Activated T-cell treated with anti-CD3 and anti-CD28 coated beads for 4 hours (primary cell): ENCODE measurements at places on chromosomes 12 and 14.

GRCh38 chr14:90820958-90821357 is 4.7 kb upstream of the TTC7B start:
- peak; percentile 58 for DNase-seq

GRCh38 chr12:92739113-92739512 is 36.3 kb downstream of the PLEKHG7 start:
- DNase-seq = no peak

GRCh38 chr12:52555577-52555976 is 2.6 kb upstream of the KRT71 start:
- DNase-seq = no peak

- peak; percentile 51 for DNase-seq
Observed at GRCh38 chr12:3076730-3077571, at the start of gene TSPAN9. TSPAN9 (plus strand) TSS chr12:3077379; CDS start chr12:3201194, 123,815 bp downstream.

GRCh38 chr12:8057306-8057705 is 8.9 kb downstream of the C3AR1 start:
- DNase-seq = no peak

DNA sequence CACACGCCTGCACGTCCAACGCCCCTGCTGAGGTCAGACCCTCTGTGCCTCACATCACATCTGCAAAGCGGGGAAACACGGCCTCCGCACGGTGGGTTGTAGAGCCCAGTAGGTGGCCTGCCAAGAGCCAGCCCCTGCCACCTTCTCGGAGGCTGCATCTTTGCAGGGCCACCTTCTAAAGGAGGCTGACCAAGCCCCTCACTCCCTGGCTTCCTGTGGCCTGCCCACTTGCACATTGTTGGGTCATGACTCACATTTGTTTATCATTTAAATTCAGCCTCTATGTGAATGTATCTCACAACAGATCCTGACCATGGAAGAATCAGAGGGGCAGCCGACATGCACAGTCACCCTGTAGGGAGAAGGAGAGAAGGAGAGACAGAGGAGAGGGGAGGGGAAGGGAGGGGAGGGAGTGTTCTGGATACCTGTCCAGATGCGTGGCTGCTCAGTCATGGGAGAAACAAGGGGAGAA is 319.5 kb upstream of the DIO3 start:
- no peak for DNase-seq

- DNase-seq = no peak
Observed at GRCh38 chr14:58078068-58078467, 73.9 kb downstream of the ARMH4 start.

GRCh38 chr14:20697273-20698017 is 8.9 kb downstream of the ANG start:
- peak; percentile 57 for DNase-seq

GRCh38 chr12:29486972-29487371 is 10.5 kb downstream of the OVCH1 start:
- DNase-seq = no peak

DNA sequence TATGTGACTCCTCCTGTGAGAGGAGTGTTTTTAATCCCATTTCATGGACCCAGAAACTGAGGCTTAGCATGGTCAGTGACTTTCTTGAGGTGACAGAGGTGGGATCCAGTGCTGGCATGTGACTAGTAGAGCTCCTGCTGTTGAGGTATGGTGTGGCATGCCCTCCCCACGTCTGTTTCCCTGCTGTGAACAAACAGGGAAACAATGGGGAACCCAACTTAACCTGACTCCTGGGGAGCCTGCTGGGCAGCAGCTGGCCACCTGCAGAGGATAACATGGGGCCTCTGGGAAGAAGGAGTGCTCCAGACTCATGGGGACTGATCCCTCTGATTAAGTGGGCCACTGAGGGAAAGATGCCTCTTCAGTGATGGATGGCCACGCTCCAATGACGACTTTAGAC is 114.0 kb downstream of the BEGAIN start:
- DNase-seq = no peak

- no peak for DNase-seq
Observed at GRCh38 chr12:26937443-26937862, 328 bp downstream of the INTS13 start.

DNA sequence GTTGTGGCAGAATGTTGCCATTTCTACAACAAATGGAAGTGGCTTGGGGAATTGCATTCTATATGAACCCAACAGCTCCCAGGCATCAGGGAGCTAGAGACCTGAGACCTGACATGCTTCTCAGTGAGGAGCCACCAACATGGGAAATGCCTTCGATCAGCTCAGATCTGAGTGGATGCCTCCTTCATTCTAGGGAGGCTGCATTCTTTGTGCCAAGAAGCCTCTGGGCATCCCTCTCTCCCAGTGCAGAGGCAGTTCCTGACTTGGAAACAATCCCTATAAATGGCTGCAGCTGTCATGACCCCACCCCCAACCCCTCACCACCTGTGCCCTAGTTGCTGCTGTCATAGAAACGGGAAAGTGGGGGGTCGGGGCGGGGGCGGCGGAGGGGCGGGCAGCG is 196.3 kb downstream of the PPM1H start:
- DNase-seq = no peak

DNA sequence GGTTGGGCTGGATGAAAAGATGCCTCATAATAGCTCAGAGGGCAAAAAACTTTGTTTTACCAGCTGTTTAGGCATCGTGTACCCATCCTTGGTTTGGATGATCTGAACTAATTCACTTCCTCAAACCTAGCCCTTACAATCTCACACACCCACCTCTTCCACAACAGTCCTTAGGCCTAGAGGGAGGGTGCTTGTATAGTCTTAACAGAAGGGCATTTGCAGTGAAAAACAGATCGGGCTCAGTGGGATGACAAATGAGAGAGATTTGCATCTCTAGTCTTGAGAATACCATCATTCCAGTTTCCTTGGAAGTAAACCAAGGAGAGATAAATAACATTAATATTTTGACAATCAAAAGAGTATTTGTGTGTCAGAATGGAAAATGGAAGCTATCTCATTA is 11.0 kb downstream of the SLCO1A2 start:
- no peak for DNase-seq

DNA sequence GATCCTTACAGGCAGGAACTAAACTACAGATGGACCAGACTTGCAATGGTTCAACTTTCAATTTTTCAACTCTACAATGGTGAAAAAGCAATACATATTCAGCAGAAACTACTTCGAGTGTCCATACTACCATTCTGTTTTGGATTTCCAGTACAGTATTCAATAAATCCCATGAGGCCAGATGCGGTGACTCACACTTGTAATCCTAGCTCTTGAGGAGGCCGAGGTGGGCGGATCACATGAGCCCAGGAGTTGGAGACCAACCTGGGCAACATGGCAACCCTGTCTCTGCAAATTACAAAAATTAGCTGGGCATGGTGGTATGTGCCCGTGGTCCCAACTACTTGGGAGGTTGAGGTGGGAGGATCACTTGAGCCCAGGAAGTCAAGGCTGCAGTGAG is 336.1 kb downstream of the MED13L start:
- no peak for DNase-seq

GRCh38 chr12:128825835-128826234 is 2.1 kb upstream of the SLC15A4 start:
- DNase-seq = no peak

- DNase-seq = no peak
Observed at GRCh38 chr14:101962503-101962874, 1.9 kb upstream of the DYNC1H1 start.

DNA sequence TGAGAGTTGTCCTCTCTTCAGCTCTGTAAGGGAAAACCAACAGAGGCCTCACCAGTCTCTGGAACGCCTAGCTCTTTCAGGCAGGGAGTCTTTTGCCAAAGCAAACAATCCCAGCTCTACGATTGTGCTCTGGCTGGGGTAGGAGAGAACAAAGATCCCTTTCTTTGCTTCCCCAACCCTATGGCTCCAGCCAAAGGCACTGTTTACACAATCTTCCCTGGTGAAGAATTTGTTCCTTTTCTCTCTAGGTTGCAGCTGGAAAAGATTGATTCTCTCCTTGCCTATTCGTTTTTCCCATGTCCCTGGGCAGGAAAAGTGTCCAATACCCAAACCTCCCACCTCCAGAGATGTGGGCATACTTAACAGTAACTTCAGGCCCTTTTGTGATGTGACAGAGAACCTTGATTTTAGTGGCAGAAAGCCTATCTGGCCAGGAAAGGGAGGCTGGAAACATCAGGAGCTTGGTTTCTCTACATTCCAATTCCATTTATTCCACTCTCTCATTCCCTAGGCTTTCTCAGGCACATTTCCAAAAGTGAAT is 16.8 kb downstream of the ATP5MC2 start:
- no peak for DNase-seq

- no peak for DNase-seq
Observed at GRCh38 chr12:71465796-71466195, 26.2 kb downstream of the LGR5 start.

- no peak for DNase-seq
Observed at GRCh38 chr12:109735825-109736551, 22.4 kb downstream of the FAM222A start.

DNA sequence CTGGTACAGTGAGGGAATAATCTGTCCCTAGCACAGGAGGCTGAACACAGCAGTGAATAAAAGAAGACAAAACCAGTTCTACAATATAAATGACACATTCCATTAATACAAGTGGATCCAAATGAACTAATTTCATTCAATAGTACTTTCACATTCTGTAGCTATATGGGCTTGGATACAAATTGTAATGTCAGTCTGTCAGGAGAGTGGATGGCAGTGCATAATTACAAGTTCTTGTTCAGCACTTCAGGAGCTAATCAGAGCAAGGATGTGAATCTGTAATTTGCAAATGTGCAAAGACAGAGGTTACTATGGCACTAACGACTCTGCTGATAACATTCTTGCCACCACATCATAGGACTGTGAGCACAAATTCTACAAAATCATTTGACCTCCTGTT is 697.9 kb downstream of the DIO2 start:
- DNase-seq = no peak
